ENCODE measurements at places on chromosomes 5 and 9.

GRCh38 chr5:145324101-145324500 is 511.0 kb downstream of the PRELID2 start:
- DNase-seq, result no peak

- peak; percentile 25 for DNase-seq
These were observed 3.9 kb downstream of the EXOC3 start for GRCh38 chr5:446883-447263.

- no peak for DNase-seq
These were observed 328.4 kb downstream of the EFNA5 start for GRCh38 chr5:107342371-107342770.

- DNase-seq, result peak; percentile 98
These were observed 183.5 kb downstream of the SNX18 start for GRCh38 chr5:54700986-54701578.

DNA sequence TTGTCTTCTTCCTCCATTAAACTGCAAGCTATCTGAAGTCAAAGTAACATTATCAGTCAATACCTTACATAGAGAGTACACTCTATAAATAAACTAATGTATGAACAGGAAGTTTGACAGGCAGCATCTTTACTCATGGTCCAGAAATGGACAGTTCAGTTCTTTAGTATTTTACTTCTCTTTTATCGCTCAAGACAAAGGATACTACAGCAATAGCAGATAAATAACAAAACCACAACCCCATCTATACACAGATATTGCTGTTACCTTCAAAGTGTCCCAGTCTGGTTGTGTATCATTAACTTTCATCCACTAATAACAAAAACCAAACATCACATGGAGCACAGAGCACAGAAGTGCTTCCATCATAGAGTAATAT is 46.4 kb downstream of the SEMA5A start:
- no peak for DNase-seq

GRCh38 chr9:98415782-98416181 is 160.3 kb upstream of the TBC1D2 start:
- no peak for DNase-seq

- DNase-seq, result no peak
These were observed 45.0 kb upstream of the SH3PXD2B start for GRCh38 chr5:172499287-172499686.

GRCh38 chr9:91424403-91425176 is 958 bp upstream of the NFIL3 start:
- peak; percentile 80 for DNase-seq

GRCh38 chr5:132237141-132237540 is 9.5 kb upstream of the P4HA2 start:
- no peak for DNase-seq

DNA sequence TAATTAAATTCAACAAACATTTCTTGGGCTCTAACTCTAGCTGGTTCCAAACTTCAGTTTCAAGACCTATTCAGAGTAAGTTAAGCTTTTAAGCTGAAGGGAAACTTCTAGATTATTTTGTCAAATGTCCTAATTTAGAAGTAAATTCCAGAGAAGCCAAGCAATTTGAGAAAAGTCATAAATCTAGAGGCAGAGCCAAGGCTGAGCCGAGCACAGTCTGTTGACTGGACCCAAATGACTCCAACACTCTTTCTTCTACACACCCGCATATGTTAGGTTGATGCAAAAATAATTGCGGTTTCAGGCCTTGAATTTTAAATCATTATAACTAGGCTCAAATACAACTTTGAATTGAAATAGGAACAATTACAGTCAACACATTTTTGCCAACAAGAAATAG is 319.7 kb downstream of the NFIB start:
- DNase-seq, result peak; percentile 9

GRCh38 chr9:126605792-126606482 is 7.8 kb upstream of the LMX1B start:
- no peak for DNase-seq

- no peak for DNase-seq
These were observed 269.0 kb upstream of the MPDZ start for GRCh38 chr9:13548535-13548934.

GRCh38 chr5:134088994-134089560 is 25.4 kb upstream of the TCF7 start:
- no peak for DNase-seq

DNA sequence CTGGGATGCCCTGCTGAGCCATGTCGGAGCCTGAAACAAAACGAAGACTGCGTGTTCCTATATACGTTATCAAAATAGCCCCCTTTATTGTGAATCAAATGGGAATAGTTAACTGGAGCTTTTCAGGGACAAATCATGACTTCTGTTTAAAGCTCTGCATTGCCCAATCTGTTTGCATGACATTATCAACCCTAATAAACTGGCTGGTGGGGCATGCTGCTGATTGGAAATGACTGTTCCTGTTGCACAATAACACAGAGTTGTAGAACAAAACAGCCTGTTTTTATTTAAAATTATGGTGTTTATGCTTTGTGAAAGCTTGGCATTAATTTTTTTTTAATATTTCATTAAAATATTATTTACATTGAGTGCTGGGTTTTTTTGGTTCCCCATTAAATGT is 215.5 kb downstream of the TMEM167A start:
- DNase-seq, result no peak

GRCh38 chr9:120265791-120266190 is 314.2 kb downstream of the CDK5RAP2 start:
- DNase-seq, result no peak

GRCh38 chr5:87899208-87899661 is 369.4 kb downstream of the TMEM161B start:
- DNase-seq, result no peak

GRCh38 chr9:98523231-98523901 is 185.4 kb downstream of the GABBR2 start:
- DNase-seq, result peak; percentile 28

- peak; percentile 39 for DNase-seq
These were observed 228.0 kb downstream of the DCP2 start for GRCh38 chr5:113204525-113205161.

GRCh38 chr9:79120941-79121340 is 450.8 kb upstream of the TLE4 start:
- no peak for DNase-seq

DNA sequence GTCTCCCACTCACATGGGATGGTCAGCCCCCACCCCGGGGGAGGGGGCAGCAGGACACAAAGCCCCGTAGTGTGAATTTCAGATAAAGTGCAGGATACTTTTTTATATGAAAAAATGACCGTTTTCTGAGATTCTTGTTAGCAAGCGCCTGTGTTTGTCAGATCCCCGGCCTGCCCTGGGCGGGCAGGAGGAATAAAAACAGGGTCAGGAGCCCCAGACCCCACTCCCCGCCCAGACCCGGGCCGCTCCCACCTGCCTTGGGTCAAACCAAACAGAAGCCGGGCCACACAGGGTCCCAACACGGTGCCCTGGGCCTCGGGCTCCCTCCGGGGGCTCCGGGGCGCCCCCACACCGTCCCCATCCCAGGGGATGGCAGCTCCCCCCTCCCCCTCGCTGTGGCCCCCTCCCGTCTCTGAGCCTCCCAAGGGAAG is 13.5 kb upstream of the NRARP start:
- DNase-seq, result no peak
